ENCODE measurements at places on chromosomes 2 and 18.

- no peak for DNase-seq
Measured at GRCh38 chr2:240160291-240161086, 20.0 kb upstream of the OTOS start.

DNA sequence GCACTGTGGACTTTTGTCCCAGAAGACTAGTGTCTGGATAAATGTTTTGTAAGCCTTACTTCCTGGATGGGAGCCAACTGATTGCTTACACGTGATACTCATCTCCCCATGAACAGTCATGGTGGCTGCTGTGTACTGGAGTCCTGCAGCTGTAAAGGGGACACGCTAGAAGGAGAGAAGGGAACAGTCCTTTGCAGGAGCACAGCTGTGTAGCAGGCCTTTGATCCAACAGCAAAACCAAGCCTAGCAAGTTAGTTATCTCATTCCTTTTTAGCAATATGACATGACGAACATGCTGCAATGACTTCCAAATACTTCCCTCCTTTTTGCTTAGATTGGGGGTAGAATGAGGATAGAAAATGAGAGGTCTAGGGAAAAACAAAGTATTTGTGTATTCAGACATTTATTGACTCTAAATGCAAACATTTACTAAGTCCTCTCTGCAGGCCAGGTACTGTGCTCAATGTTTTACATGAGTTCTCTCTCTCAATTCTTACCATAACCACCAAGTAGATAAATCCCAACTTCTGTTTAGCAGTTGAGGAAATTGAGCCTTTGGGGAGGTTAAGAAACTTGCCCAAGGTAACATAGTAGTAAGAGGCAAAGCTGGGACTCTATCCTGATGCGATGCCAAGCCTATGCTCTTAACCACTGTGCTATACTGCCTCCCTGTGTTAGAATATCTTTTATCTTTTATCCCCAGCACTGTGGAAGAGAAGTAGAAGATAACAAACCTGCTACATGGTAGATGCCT, 55.4 kb upstream of the CD28 start:
- DNase-seq = no peak

- no peak for DNase-seq
Measured at GRCh38 chr2:189222468-189223105, 43.0 kb upstream of the COL5A2 start.

DNA sequence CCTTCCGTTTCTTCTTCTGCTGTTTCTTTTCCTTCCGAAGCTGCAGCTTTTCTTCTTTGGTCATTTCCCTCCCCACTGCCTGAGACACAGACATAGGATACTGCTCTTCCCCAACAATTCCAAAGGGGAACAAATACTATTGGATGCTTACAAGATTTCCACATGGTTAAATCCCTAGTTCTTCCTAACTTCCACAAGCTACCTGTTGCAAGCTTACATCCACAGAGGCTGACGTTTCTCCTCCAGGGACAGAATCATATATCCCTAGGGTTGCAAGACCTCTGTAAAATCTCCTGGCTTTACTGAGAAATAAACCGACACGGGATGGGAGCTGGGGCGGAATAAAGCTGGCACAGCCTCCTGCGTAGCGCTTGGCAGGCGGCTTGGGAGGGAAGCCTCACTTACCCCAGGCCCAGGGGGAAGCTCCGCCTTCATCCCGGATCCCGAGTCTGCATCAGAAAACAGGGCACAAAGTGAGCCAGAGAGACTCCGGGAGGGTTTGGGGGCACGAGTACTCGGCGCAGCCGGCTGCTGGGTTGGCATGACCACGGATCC, 590 bp downstream of the EIF2B4 start:
- no peak for DNase-seq

- DNase-seq = no peak
Measured at GRCh38 chr2:152620208-152620607, 97.1 kb downstream of the PRPF40A start.

GRCh38 chr2:199470361-199470671, 12.6 kb upstream of the SATB2 start:
- DNase-seq = no peak

DNA sequence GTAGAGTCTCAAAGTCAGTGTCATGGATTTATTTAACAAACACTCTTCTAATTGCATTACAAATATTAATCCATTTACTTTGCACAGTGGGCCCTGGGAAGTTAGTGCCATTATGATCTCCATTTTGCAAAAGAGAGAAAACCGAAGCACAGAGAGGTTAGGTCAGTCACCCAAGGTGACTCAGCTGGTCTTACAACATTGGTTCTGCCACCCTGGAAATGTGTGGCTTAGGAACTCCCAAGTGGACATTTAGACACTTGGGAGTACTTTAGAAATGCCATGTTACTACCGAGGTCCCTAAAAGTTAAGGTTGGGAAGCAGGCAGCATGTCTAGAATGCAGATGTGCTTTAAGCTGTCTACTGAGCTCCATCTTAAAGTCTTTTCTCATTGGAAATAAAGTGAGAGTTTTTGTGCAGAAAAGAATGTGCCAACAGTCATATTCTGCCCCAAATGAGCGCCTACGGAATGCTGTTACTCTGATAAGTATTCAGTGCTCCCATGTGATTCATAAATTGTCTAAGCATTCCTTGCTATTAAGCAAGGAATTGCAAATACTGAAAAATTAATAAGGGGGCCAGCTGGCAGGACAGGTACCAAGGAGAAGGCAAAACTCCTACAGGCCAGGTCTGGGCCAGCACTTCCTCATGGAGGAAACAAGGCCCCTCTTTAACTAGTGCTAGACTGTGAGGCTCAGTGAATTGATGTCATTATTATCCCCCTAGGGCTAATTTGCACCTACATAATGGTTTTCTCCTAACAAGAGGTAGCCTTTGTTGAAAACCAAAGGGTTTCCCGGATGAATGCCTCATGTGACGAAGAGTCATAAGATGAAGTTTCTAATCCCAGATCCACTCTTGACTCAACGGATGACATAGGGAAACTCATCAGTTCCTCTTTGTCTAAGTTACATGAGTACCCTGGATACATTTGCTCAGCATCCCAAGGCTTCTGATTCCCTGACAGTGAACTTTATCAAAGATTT, 16.3 kb downstream of the NRP2 start:
- no peak for DNase-seq

Measured in GM04503 (cell line).